Sigmoid colon (tissue), 7 donors: ENCODE measurements at places on chromosomes 2 and 18. TPM values are rescaled to one million over a fixed set of nuclear protein-coding genes. Genes with fewer than 3 reads are reported as not detected.

NT5C1B gene
- total RNA-seq: not detected

RAB31 gene
- 52.0 TPM for total RNA-seq

SP9 gene
- total RNA-seq: not detected

SIX2 gene
- total RNA-seq: not detected

ANKAR gene
- total RNA-seq: 27.7 TPM

ATP6V1B1 gene
- total RNA-seq: 0.66 TPM

SDC1 gene
- 0.33 TPM for total RNA-seq

RGPD3 gene
- 0.36 TPM for total RNA-seq

KIDINS220 gene
- 85.7 TPM for total RNA-seq

ONECUT2 gene
- total RNA-seq: not detected

CNGA3 gene
- 8.6 TPM for total RNA-seq

SCG2 gene
- total RNA-seq: 8.4 TPM
